ENCODE measurements at places on chromosomes 16 and 17.

GRCh38 chr17:29835435-29836351, 94.3 kb downstream of the SSH2 start:
- no peak for DNase-seq

GRCh38 chr16:4426722-4427372, 1.2 kb downstream of the DNAJA3 start:
- no peak for DNase-seq

- DNase-seq = no peak
These were observed 32.5 kb upstream of the SMIM36 start for GRCh38 chr17:55543709-55544108.

DNA sequence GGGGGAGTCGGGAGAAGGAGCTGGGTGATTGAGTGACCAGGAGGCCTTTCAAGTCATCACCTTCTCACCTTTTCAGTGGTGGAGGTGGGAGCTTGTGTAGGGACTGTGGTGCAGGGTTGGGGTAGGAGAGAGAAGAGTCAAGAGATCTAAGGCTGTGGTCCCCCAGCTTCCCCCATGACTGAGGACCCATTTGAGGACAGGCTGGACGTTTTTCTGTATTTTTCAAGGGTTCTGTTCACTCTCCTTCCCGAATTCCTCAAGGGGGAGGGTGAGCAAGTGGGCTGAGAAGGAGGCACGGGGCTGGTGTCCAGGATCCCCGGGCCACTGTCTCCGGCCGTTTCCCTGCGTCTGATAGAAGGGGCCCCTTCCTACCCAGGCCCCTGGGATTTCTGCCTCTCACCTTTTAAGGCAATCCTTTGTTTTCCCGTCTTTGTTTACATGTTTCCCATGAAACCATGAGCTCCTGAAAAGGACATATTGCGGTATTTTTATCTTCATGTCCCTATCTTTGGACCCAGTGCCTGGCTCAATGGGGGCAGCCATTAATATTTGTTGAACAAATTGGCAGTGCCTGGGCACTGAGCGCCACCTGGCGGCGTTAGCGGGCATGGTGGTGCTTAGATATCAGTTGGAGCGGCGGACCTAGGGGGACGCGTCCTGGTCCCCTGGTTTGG, 9.2 kb upstream of the CD300A start:
- peak; percentile 56 for DNase-seq

DNA sequence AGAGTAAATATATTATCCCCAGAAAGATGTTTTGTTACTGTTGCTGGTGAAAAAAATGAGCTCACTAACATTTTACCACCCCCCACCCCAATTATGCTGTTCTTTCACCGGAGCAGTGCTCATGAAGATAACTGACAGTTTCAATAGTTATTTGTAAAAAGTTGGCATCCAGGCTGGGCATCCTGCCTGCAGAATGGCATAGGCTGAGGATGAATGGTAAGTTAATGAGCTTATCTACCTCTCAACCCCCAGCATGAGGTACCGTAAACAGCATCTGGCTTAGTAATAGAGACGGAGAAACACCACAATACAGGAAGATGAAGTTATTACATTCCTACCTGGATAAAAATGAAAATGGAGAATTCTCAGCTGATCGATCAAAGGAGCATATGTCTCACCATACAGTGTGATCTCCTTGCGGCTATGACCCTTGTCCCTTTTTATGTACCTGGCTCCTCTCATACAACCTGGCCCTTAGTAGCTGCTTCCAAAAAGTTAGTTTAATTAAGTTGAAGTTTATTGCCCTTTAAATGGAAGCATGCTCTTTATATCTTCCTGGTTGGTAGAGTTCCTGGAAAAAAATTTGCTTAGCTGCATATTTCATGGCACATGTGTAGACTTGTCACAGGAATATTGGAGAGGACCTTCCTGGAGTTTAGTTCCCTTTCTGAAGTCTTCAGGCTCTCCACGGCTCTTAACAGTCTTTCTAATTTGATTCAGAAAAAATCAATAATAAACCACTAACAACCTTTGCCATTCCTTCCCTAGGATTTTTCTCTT, 61.2 kb upstream of the MPHOSPH6 start:
- DNase-seq = no peak

- no peak for DNase-seq
These were observed 21.8 kb upstream of the RASD1 start for GRCh38 chr17:17518014-17518413.

- no peak for DNase-seq
These were observed 15.1 kb upstream of the MAP2K3 start for GRCh38 chr17:21269394-21269793.

DNA sequence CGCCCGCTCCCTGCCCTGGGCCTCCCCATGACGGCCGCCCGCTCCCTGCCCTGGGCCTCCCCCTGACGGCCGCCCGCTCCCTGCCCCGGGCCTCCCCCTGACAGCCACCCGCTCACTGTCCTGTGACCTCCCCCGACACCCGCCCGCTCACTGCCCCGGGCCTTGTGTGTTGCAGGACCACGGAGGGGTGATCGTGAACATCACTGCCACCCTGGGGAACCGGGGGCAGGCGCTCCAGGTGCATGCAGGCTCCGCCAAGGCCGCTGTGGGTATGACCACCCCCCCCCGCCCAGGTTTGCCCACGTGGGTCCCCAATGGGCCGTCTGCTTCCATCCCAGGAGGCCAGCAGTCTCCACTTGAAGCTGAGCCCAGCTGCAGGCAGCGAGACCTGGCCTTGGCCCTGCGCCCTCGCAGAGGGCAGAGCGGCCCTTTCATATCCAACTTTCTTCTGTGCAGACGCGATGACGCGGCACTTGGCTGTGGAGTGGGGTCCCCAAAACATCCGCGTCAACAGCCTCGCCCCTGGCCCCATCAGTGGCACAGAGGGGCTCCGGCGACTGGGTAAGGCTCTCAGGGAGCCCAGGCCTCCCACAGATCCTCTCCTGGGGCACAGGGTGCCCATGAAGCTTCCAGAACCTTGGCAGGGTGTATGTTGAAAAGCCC, 9.0 kb downstream of the DECR2 start:
- no peak for DNase-seq

- no peak for DNase-seq
These were observed 56.0 kb downstream of the MEAK7 start for GRCh38 chr16:84448444-84448843.

DNA sequence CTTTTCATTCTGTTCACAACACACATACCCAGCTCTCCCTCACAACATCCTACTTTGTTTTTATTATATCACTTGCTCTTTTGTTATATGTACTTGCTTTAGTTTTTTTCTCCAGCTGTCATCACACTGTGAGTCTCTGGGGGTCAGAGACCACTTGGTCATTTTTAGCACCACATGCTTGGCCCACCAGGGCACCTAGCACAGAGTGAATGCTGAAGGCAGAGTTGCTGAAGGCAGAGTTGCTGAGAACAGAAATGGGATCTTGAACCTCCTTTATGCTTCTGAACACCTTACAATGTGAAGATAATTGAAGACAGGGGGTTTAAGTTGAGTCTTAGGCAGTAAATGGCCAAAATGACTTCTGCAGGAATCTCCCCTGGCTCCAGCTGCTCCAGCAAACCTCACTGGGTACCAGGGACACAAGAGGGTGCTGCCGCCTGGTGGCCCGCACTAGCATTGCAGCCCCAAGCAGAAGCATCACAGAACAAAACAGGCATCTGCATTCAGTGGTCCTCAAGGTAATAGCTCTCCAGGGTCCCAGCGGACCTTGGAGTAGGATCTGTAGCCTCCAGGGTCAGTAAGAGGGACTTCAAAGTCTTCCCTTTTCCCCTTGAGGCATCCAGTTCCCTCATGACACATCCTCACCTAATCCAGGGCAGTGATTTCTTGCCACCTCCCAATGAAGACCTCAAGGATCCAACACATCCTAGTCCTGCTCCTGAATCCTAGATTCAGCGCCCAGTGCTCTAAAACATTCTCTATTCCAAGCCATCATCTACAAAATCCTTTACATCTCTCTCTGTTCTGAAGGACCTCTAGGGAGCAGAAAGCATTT, 1972.6 kb downstream of the TP53TG3F start:
- DNase-seq = no peak

GRCh38 chr17:67289181-67289876, 44.3 kb upstream of the HELZ start:
- no peak for DNase-seq

DNA sequence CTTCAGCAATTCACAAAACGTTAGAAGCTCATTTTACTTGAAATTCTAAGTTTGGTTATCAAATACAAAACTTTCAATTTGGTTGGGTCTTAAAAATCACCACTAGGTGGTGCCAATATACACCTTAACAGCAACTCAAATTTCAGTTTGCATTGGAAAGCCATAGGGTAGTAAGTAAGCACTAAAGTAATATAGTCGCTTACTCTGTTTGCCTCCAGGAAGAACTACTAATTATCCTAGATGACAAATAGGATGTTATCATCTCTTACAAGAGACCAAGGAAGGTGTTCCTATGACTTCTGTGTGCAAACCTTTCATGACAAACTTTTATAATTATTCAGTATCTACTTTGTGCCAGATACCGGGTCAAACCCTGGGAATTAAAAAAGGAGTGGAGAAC, 93.3 kb downstream of the MYO1D start:
- DNase-seq = no peak

- DNase-seq = no peak
These were observed 5.1 kb upstream of the C17orf113 start for GRCh38 chr17:42055496-42055895.

Measured in stimulated activated naive CD4-positive, alpha-beta T cell (primary cell).